ENCODE measurements at places on chromosomes 6 and 20.

GRCh38 chr6:30411515-30412207, 66.7 kb downstream of the RPP21 start:
- peak; percentile 25 for DNase-seq

DNA sequence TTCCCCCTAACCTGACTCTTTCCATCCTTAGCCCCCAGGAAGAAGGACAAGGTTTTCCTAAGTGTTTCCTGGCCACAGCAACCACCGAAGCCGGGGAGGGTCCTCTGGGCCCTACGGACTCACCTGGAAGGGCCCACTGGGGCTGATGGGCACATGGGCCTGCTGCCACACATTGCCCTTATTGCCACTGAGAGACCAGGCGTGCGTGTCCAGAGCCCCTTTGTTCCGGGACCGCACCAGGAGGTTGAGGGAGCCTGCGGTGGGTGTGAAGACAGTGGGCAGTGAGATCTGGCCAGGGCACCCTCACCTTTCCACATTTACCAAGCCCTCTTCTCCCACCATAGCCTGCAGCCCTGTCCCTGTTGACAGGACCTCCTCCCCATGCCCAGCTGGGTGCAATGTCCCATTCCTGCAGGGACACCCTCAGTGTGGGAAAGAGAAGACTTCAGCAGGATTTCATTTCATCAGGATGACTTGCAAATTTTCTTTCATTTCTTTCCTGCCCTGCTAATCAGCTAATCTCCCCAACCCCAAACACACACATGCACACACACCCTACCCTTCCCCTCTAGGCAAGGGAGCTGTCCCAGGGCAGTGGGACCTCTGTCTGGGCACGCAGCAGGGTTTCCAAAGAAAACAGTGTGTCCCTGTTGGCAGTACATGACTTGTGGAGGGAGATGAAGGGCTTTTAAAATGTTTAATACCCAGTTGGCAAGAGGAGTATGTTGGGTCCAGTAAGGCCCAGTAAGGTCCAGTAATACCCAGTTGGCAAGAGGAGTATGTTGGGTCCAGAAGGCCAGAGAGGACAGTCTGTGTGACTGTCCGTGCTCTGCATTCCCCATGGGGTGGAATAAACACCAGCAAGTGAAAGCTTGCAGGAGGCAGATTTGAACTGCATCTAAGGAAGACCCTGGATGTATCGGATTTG, 59.0 kb downstream of the MDGA1 start:
- no peak for DNase-seq

GRCh38 chr6:22298475-22298890, 1.6 kb upstream of the PRL start:
- DNase-seq: no peak

GRCh38 chr6:19424853-19425252, 412.3 kb upstream of the ID4 start:
- no peak for DNase-seq

DNA sequence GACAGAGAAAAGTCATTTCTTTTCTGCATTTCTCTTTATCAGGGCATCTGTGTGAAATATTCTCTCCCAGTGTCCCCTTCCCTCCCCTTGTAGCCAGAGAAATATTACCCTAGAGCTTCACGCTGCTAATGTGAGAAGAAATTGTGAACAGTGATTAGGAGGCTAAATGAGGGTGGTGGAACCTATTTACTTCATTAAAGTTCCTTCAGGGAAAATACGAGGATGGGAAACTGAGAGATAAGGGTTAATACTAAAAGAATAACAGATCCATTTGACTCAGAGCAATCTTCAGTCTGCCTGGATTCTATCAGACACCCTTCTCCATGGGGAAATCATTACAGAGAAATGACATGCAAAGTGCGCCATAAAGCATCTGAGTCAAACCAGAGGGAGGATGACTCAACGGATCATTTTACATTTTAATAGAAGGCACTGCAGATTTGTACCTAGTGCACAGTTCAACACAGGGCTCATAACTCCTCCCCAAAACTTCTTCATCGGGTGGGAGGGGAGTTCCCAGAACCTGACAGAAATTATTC, 131.3 kb downstream of the GJA10 start:
- peak; percentile 53 for DNase-seq
